ENCODE measurements at places on chromosomes 6 and 20.

GRCh38 chr6:146258206-146258605, 229.3 kb downstream of the GRM1 start:
- DNase-seq = no peak
- H3K36me3 ChIP-seq = no peaks in the 10 kb centered on the region
- no peak overlapping the region for H3K27ac ChIP-seq
- no peaks in the 10 kb centered on the region for H3K4me1 ChIP-seq
- no peak overlapping the region for H3K4me3 ChIP-seq

DNA sequence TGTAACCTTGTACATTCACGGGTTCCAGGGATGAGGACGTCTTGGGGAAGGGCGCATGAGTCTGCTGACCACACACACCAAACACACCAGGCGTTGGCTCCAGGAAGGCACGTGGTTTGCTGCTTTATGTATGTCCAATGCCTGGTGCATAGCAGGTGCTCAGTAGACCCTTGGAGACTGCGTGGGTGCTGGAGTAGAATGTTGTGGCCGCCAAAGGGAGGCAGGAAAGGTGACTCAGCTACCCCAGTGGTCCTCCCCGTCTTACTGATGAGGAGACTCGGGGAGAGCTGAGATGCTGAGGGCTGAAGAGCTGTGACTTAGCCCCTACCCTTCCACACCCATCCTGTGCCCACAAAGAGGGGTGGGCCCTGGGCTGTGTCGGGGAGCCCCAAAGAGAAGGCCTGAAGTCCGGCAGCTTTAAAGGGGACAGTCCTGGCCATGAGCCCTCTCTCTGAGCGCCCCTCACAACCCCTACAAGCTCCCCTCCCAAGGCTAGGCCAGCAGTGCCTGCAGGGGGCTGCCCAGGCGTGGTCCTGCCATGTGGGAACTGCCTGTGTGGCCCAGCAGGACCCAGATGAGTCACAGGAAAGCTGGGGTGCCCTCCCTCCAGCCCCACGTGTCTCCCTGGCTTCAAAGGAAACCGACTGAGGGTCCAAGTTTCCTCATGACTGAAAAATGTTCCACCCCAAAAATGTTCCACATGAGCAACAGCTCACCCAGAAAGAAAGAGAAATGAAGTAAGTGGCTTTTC, 28.0 kb upstream of the PTGIS start:
- H3K4me3 ChIP-seq = no peak overlapping the region
- no peaks in the 10 kb centered on the region for H3K27me3 ChIP-seq
- H3K27ac ChIP-seq = peak overlapping the region; percentile 98
- H3K4me1 ChIP-seq = peaks cover 69% of the 10 kb centered on the region

DNA sequence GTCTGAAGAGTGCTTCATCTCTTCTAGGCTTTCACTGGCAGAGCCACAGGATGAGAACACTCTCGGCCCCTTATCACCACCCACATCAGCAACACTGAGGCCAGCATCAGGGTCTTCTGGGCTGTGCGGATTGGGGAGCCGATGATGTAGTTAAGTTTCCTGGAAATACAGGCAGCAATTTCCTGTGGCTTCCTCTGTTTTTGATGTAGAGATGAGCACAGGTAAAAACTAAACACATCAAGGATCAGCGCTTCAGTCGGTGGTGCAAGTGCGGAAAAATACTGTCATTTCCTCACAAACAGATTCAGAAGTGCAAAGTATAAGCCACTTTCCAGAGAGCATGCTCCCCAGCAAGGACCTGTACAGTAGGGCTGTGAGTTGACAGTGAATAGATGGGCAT, 62.6 kb downstream of the BACH2 start:
- DNase-seq = no peak

DNA sequence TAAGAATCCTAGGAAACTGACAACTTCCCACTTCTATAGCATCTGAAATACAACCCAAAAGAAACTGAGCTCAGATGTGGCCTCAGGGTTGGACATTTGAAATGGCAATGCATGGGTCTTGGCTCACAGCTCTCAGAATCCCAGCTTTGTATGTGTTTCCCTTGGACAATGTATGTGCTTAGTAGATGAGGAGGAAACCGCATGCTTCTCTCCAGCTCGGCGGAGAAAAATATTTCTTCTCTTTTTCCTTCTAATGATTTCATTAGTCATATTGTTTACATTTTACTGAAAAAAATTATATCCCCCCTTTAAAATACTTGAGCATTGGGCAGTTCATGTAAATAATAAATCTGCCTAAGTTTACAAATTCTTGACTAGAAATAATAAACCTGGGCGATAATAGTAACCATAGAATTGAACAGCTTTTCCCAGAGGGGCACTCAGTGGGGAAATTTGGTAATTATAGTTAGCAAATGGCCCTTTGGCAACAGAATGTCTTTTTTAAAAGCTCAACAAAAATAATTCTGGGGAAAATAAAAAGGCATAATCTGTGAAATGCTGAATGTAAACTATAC, 55.3 kb downstream of the PFDN4 start:
- no peaks in the 10 kb centered on the region for H3K36me3 ChIP-seq
- peaks cover 29% of the 10 kb centered on the region for H3K4me1 ChIP-seq
- no peak for DNase-seq

- H3K36me3 ChIP-seq = no peaks in the 10 kb centered on the region
- H3K4me1 ChIP-seq = peaks cover 15% of the 10 kb centered on the region
- H3K4me3 ChIP-seq = no peak overlapping the region
These were observed 105.4 kb upstream of the ESR1 start for GRCh38 chr6:151701911-151702562.

- no peak overlapping the region for H3K27ac ChIP-seq
- no peaks in the 10 kb centered on the region for H3K36me3 ChIP-seq
- no peak overlapping the region for H3K4me3 ChIP-seq
- no peaks in the 10 kb centered on the region for H3K4me1 ChIP-seq
- DNase-seq = no peak
These were observed 99.6 kb upstream of the HMGCLL1 start for GRCh38 chr6:55678330-55679224.

DNA sequence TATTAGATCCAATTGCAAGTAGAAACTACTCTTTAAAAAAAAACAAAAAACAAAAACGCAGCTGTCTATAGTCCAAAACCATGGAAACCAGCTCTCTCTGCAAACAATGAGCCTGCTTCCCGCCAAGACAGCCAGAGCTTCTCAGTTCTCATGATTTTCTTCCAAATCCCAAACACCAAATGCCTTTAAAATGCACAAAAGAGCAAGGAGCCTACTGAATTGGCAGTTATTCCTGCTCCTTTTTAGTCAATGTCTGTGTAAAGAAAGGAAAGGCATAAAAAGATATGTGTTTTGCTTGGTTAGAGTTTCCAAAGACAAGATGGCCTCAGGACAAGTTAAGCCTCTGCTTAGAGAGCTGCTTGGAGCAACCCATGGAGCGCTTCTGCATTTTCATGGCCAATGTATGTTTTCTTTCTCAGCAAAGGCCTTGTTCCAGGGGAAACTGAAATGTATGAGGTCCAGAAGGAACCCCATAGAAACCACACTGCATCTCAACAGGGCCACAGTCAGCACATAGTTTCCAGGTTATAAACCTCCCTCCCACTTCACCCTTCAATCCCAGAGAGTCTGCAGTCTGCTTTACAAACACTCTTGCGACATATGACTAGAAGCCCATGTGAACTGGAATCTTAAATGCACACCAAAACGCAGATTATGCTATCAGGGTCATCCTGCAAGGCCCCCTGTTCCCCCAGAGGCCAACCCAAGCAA, 209.3 kb upstream of the TAB2 start:
- no peak overlapping the region for H3K4me3 ChIP-seq
- no peaks in the 10 kb centered on the region for H3K27me3 ChIP-seq
- no peaks in the 10 kb centered on the region for H3K36me3 ChIP-seq
- DNase-seq = no peak
- no peaks in the 10 kb centered on the region for H3K4me1 ChIP-seq

DNA sequence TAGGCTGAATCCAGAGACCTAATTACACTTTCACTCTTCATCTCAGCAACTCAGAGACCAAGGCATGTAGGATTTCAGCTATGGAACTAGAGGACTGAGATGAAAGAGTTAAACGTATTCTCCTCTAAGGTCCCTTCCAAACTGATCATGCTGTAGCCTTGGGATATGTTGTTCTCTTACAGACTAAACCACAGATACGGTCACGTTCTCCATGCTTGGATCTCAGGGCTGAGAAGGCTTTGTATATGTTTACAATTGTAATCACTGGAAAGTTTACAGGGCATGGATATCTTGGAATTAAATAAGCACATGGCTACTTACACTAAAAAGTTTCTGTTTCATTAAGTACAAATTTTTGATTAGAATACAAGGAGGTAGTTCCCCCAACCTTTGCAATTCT, 50.1 kb downstream of the PKIB start:
- H3K4me3 ChIP-seq = no peak overlapping the region
- H3K36me3 ChIP-seq = no peaks in the 10 kb centered on the region
- no peak overlapping the region for H3K27ac ChIP-seq
- no peaks in the 10 kb centered on the region for H3K27me3 ChIP-seq

GRCh38 chr20:23101696-23102406, 15.7 kb upstream of the CD93 start:
- no peak overlapping the region for H3K27ac ChIP-seq
- peaks cover 6% of the 10 kb centered on the region for H3K4me1 ChIP-seq
- no peaks in the 10 kb centered on the region for H3K27me3 ChIP-seq
- no peak overlapping the region for H3K4me3 ChIP-seq

GRCh38 chr6:43278524-43279078, 19.5 kb upstream of the SLC22A7 start:
- H3K27me3 ChIP-seq = peaks cover 21% of the 10 kb centered on the region
- no peaks in the 10 kb centered on the region for H3K4me1 ChIP-seq
- H3K27ac ChIP-seq = no peak overlapping the region
- no peak overlapping the region for H3K4me3 ChIP-seq
- no peak for DNase-seq

- no peak for DNase-seq
- H3K4me3 ChIP-seq = no peak overlapping the region
- H3K27ac ChIP-seq = no peak overlapping the region
- H3K36me3 ChIP-seq = no peaks in the 10 kb centered on the region
- no peaks in the 10 kb centered on the region for H3K27me3 ChIP-seq
These were observed 450.1 kb downstream of the GJA1 start for GRCh38 chr6:121885399-121886152.

DNA sequence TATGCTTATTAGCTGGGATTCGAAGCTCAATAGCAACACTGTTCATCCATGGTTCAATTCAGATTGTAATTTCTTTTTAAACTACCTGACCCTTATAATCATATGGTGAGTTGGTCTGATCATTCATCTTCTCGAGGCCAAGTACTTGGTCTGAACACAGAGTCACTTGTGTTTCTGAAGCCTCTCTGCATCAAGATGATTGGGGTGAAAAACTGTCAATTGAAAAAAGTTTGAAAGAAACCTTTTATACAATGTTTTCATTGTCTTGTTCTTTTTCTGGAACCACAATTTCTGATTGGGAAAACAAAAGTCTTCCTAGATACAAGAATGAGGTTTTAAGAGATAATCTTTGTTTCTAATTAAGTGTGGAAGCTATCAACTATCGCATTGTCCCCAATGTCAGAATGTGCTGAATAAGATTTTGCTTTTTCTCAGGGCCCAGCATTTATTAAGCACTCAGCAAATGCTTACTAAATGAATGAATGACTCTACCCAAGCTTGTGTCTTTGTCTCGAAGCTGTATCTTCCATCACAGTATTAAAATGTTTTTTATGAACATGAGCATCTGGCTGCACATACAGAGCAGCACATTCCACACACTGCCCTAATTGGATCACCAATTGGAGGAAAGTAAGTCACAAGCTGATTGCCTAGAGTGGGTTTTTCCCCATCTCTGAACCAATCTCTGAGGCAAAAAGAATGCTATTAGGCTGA, 45.0 kb upstream of the MOXD1 start:
- peaks cover 21% of the 10 kb centered on the region for H3K4me1 ChIP-seq
- DNase-seq = no peak
- H3K27ac ChIP-seq = peak overlapping the region; percentile 50
- no peaks in the 10 kb centered on the region for H3K27me3 ChIP-seq

GRCh38 chr6:130811932-130812331, 15.3 kb upstream of the SMLR1 start:
- no peaks in the 10 kb centered on the region for H3K36me3 ChIP-seq
- no peaks in the 10 kb centered on the region for H3K27me3 ChIP-seq
- no peak for DNase-seq

GRCh38 chr6:80165143-80165542, 58.7 kb downstream of the BCKDHB start:
- DNase-seq = no peak
- H3K36me3 ChIP-seq = no peaks in the 10 kb centered on the region
- H3K4me1 ChIP-seq = peaks cover 22% of the 10 kb centered on the region
- no peak overlapping the region for H3K4me3 ChIP-seq

DNA sequence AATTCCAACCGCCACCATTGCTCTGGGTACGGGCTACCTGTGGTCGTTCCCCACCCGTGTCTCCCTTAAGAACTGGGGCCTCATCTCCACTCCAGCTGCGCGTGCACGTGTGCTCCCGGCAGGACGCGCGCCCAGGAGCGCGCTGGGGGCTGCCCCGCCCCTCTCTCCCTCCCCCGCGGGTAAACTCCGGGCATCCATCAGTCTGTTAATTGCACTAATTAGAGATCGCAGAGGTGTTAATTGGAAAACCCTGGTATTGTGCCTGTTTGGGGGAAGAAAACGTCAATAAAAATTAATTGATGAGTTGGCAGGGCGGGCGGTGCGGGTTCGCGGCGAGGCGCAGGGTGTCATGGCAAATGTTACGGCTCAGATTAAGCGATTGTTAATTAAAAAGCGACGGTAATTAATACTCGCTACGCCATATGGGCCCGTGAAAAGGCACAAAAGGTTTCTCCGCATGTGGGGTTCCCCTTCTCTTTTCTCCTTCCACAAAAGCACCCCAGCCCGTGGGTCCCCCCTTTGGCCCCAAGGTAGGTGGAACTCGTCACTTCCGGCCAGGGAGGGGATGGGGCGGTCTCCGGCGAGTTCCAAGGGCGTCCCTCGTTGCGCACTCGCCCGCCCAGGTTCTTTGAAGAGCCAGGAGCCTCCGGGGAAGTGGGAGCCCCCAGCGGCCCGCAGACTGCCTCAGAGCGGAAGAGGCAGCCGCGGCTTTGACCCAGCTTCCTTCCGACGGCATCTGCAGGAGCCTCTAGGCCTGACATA, 14.4 kb downstream of the FOXP4 start:
- H3K27ac ChIP-seq = no peak overlapping the region
- no peak for DNase-seq
- no peaks in the 10 kb centered on the region for H3K36me3 ChIP-seq
- no peaks in the 10 kb centered on the region for H3K27me3 ChIP-seq
- no peaks in the 10 kb centered on the region for H3K4me1 ChIP-seq

GRCh38 chr6:4774715-4775493, 1.3 kb upstream of the CDYL start:
- H3K27me3 ChIP-seq = no peaks in the 10 kb centered on the region
- no peaks in the 10 kb centered on the region for H3K4me1 ChIP-seq
- no peaks in the 10 kb centered on the region for H3K36me3 ChIP-seq
- no peak overlapping the region for H3K27ac ChIP-seq

DNA sequence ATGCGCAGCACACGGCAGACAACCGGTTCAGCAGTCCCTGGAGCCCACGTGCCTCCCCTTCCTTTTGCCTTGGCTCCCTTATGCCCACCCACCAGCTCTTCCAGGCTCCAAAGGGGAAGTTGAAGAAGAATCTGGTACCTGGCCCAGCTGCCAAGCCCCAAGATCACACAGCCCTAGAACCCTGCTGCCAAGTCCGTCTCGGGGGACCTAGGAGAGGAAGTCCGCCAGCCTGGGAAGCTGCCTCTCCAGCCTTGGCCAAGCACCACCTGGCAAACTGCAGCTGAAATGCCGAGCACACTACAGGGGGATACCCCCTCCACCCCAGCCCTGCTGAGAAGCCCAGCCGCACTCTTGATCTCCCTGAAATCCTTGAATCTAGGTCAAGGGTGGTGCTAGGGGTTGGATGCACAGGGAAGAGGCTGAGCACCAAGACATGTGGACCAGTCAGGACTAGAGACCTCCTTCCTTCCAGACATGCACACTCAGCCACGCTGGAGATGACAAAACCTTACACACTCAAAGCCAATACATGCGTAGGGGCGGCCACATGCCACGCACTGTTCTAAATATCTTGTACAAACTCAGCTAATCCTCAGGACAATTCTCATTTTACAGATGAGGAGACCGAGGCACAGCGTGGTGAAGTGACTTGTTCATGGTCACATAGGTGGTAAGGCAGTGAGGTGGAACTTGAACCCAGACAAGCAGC, 124.1 kb downstream of the PREX1 start:
- no peak for DNase-seq
- H3K4me3 ChIP-seq = no peak overlapping the region
